CD4-positive, alpha-beta T cell treated with Interleukin-2 at 100 ng/mL for 4 hours (primary cell): ENCODE measurements at places on chromosomes 7 and 10.

DNA sequence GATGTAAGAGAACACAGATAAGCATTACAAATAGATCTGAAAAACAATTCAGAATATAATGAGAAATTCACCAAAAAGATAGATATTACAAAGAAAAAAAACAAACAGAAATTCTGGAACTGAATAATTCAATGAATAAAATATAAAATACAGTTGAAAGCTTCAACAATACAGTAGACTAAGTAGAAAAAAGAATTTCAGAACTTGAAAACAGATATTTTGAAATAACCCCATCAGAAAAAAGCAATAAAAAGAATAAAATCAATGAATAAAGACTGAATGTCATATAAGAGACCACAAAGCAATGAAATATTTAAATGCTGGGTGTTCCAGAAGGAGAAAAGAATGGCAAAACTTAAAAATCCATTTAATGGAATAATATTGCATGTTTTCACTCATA lies 611.4 kb upstream of the GHITM start:
- no peak for DNase-seq

DNA sequence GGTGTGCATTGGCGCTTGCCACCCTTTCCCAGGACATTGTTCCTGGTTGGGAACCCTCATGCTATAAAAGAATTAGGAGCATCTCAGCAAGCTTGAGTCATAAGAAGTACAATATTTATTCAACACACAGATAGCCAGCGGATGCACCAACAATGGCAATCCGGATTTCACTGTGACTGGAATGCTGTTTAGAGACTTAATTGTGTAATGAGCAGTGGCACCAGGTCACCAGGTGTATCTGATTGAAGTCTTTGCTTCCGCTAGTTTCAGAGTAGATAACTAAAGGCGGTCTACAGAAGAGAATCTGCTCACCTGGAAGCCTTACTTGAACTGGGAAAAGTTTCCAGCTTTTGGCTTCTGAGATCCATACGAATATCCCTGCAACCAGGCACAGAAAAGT lies 772.3 kb upstream of the GHITM start:
- DNase-seq, result no peak

GRCh38 chr10:27319752-27320431 lies 79.3 kb upstream of the ACBD5 start:
- peak; percentile 6 for DNase-seq

GRCh38 chr10:60296073-60296472 lies 93.6 kb downstream of the ANK3 start:
- DNase-seq, result no peak

GRCh38 chr7:105594034-105594433 lies 12.7 kb upstream of the EFCAB10 start:
- DNase-seq, result no peak

- DNase-seq, result no peak
Measured at GRCh38 chr7:88091988-88092675, 127.7 kb downstream of the SRI start.

DNA sequence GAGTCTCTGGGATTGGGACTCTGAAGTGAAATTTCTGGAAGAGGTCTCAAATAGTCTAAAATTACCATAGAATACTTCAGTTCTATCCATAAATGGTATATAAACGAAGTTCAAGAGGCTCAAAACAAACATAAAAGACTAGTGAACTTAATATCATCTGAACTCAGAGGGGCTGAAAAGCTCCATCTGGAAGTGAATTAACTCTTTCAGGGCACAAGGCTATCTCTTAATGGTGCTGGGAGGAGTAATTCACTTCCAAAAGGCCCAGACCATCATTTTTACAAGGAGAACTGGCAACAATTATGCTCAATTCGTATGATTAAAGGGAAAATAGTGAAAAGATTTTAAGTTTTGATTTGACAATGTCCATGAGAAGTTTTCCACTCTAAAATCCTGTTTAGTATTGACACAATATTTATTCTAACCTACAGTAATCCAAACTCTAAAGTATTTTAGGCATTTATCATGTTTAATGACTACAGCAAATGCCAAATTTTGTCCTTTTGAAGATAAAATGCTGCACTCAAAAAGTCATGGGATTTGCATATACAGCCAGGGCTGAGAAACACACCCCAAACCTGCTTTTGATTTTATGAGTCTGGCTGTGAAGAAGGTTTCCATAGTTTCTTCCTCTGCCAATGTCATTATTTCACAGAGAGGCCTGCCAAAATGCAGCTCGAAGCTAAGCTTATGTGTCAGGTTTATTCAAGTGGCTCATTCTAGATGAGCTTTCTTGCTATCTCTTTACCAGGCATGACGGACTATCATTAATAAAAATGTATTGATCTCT lies 143.9 kb downstream of the HIBADH start:
- no peak for DNase-seq

DNA sequence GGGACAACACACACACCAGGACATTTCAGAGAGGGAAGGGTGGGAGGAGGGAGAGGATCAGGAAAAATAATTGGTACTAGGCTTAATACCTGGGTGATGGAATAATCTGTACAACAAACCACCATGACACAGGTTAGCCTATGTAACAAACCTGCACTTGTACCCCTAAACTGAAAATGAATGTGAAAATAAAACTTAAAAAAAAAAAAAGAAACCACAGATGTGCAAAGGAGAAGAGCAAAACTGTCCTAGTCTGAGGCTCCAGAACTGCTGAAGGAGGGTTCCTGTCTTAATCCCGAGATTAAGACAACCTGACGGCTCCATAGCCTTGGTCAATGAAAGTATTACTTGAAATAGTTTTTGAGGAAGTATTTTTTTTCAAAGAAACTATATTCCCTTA lies 423.0 kb downstream of the NEBL start:
- DNase-seq, result no peak

GRCh38 chr10:26755443-26755903 lies 58.0 kb downstream of the PDSS1 start:
- no peak for DNase-seq

- peak; percentile 11 for DNase-seq
Measured at GRCh38 chr7:30074422-30075030, 46.3 kb downstream of the PLEKHA8 start.

DNA sequence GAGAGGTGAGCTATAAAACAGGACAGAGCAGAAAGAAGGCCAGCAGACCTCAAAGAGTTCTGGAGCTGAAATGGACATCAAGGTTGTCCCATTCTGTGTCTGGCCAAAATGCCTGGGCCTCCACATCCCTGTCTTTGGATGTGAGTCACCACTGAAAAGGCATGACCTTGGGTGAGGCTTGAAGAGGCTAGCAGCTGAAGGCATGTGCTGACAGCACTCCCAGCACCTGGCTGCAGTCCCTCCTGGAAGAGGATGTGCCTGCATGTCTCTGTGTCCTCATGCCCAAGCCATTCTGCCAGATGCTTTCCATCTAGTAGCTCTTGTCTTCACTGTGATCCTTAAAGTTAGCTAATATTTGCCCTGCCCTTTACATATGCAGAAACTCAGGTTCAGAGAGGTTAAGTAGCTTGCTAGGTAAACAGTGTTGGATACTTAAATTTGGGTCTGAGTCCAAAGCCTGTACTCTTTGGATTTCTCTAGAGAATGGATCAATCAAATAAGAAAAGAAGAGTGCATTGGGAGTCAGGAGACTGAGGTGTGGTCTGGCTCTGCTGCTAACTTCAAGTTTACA lies 35.8 kb downstream of the HECW1 start:
- no peak for DNase-seq

- DNase-seq, result no peak
Measured at GRCh38 chr7:144439717-144440205, 36.3 kb upstream of the NOBOX start.

- peak; percentile 90 for DNase-seq
Measured at GRCh38 chr10:102449321-102450123, 1.8 kb downstream of the C10orf95 start.

DNA sequence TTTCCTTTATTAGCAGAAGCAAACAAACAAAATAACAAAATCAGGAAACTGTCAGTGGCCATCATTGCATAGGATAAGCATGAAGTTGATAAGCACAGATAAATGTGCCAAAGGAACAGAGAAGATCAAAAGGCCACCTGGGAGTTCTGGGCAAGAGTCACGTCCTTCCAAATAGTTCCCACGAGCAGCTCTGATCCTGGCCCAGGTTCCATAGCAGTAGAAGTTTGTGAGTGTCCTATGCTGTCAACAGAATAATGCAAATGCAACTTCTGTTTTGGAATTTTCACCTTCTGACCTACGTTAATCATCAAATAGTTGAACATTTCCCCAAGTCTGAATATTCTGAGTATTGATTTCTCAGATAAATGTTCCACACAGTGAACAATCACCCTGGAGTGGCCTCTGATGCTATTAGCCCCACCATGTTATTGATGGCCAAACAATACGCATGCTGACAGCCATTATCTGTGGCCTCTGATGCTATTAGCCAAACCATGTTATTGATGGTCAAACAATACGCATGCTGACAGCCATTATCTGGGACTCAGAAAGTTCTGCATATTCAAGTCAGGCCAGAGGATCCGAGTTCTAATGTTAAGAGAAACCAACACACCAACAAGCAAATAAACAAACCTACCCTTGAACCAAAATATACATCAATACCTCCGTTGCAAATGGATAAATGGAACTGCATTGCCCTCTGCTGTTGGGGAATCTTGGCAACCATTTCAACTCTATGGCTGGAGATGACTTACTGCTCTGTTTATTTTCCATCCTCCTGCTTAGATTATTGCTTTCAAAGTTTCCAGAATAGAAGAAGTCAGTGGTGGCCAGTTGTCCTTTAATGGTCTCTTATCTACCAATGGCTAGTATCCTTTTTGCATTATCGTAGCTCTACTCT lies 63.3 kb downstream of the MRC1 start:
- peak; percentile 20 for DNase-seq

GRCh38 chr7:157658851-157659412 lies 322.1 kb downstream of the DNAJB6 start:
- DNase-seq, result no peak

GRCh38 chr10:100968863-100969186 lies 479 bp upstream of the SEMA4G start:
- no peak for DNase-seq

DNA sequence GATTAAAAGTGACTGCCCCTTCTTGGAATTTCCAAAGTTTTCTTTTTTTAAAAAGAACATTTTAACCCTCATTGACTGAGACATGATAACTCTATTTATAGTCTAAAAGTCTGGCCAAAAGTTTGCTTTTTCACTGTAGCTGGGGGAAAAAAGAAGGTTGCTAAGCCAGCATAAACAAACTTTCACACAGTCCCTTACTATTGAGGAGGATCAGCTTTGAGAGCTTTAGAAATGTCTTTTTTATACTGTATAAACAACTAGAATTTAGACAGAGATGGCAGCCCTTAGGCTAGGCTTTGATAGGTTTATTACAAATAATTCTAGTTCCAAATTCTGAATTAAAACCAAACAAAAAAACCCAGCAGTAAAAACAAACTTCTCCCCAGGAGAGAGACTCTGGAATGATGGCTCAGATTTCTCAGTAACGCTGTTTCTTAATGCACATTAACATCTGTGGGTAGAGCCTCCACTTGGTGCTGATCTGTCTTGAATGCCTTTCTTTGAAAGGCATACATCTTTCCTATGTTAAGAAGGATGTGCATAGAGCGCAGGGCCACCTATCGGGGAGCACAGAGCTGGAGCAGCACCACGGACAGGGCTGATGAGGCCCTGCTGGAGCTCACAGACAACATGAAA lies 100.9 kb upstream of the PDLIM1 start:
- DNase-seq, result no peak

- peak; percentile 56 for DNase-seq
Measured at GRCh38 chr10:89861584-89862301, 160.4 kb downstream of the KIF20B start.

GRCh38 chr10:79329529-79329928 lies 17.7 kb upstream of the PPIF start:
- no peak for DNase-seq

GRCh38 chr7:108805808-108806397 lies 236.2 kb downstream of the DNAJB9 start:
- no peak for DNase-seq

GRCh38 chr7:144525956-144526355 lies 122.5 kb upstream of the NOBOX start:
- no peak for DNase-seq
